ENCODE measurements at places on chromosomes 16 and 17. TPM values are rescaled to one million over a fixed set of nuclear protein-coding genes. Genes with fewer than 3 reads are reported as not detected.

The PAM16 gene
- 53.7 TPM for total RNA-seq

The ITGAX gene
- 1.4 TPM for total RNA-seq

The WDR59 gene
- 97.7 TPM for total RNA-seq

The SLC4A1 gene
- total RNA-seq = not detected

The ABI3 gene
- total RNA-seq = 20.1 TPM

The HS3ST2 gene
- not detected for total RNA-seq

The C16orf96 gene
- 0.30 TPM for total RNA-seq

The MMD gene
- total RNA-seq = 14.7 TPM

The USP6 gene
- 0.09 TPM for total RNA-seq

The HEATR3 gene
- total RNA-seq = 26.1 TPM

DNA sequence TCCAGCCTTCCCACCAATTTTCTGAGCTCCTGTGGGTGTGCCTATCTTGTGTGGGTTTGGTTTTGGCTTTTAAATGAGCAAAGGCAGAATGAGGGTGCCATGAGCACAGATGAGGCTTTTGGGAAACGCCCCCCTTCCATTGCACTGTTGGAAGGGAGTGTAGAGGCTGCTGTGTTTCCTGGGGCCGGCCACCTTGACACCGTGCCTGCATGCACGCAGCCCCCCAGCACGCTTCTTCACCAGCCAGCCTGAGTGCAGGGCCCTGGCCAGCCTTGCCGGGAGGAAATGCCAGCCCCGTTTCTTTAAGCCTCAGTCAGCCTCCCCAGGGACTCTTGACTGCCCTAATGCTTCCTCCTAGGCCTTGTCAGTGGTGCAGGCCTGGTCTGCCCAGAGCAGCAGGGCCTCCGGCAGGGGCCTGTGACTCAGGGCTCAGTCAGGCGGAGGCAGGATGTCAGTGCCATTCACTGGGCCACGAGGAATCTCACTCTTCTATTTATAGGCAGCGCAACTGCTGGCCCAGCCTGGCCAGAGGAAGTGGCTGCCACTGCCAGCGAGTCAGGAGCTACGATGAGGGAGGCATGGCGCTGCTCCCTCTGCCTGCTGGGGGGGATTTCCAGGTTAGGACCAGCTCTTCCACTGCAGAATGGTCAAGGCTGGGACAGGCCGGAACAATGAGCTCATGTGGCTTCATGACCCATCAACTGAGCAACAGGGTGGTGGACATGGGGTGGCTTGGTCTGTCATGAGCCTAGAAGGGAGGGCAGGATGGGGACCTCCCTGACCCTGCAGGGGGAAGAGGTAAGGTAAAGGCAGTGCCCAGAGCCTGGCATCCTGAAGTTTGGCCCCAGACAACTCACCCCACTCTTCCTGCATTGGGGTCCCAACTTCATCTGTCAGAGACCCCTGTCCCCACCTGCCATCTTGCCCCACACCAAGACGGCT is 205.2 kb downstream of the RAB11FIP4 start:
- no peaks in the 10 kb centered on the region for H3K4me1 ChIP-seq
- no peaks in the 10 kb centered on the region for H3K36me3 ChIP-seq
- no peak for DNase-seq
- H3K27me3 ChIP-seq = no peaks in the 10 kb centered on the region
- no peak overlapping the region for H3K4me3 ChIP-seq
- H3K27ac ChIP-seq = no peak overlapping the region

GRCh38 chr16:24930440-24930839 is 84.7 kb downstream of the SLC5A11 start:
- H3K27ac ChIP-seq = no peak overlapping the region
- H3K4me3 ChIP-seq = no peak overlapping the region
- no peaks in the 10 kb centered on the region for H3K27me3 ChIP-seq
- H3K4me1 ChIP-seq = no peaks in the 10 kb centered on the region
- peaks cover 69% of the 10 kb centered on the region for H3K36me3 ChIP-seq

DNA sequence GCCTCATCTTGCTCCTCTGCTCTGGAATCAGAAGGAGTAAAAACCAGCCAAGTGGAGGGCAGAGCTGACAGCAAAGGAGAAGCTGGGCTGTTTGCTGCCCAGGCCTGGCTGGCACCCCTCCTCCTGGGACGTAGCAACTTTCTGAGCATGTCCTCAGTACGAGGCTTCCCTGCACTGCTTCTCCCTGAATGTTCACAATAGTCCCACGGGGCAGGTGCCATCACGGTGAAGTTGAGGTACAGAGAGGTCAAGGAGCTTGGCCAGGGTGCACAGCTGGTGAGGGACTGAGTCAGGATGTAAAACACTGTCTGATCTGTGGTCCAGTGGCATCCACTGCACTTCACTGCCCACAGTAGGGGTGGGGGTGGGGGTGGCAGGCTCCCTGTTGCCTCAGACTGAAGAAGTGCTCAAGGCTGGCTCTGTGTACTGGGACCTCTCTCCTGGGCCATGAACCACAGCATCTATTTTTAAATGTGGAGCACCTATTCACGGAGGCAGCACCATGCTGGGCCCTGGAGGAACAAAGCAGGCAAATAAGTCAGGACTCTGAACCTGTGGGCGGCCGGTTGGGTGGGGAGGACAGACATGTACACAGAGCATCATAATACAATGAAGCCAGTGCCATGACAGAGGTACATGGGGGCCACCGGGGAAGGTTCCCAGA is 369.5 kb downstream of the SEC14L1 start:
- H3K27ac ChIP-seq = no peak overlapping the region
- no peak overlapping the region for H3K4me3 ChIP-seq
- H3K4me1 ChIP-seq = no peaks in the 10 kb centered on the region

DNA sequence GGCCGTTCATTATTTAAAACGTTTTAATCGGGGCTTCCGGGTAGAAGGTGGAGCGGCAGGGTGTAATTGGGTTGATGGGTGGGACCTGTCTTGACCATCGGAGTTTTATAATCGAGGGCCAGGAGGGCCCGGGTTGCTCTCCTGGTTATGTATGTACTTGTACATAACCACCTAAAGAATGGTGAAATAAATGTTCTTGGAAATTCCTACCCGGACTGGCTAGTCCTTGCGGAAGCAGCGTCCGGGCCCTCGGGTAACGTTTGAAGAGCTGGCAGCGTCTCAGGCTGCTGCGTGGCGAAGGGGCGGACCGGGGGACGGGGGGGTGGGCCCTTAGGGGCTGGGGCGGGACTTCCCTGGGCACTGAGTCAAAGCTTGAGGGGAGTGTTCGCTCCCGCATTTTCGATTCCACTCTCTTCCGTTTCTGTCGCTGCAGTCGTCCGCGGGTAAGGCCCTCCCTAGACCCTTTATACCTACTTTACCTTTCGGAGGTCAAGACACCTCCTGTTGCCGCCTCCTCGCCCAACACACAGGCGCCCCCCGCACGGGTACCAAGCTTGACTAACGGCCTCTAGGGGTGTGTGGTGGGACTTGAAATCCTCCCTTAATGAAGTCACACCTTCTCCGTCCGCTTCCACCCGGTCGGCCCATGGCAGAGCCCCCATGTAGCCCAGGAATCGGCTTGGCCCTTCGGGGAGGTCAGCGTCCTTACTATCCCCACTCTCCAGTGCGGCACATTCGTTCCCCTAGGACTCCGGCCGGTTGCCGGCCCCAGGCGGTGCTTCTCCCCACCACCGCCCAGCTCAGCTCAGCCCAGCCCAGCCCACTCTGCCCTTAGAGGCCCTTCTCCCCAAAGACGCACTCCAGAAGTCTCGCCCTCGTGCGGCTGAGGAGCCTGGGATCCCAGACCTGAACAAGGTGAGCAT is at the start of gene TMEM106A:
TSS of gene TMEM106A (plus strand) at position 396 of the 923 bp plus-strand sequence. CDS start 1,167 bp downstream, outside the sequence.
- peaks cover 3% of the 10 kb centered on the region for H3K36me3 ChIP-seq
- H3K4me1 ChIP-seq = peaks cover 18% of the 10 kb centered on the region
- peak within 1 kb of the TSS; percentile 80 for H3K4me3 ChIP-seq
- peak; percentile 66 for DNase-seq
- no peaks in the 10 kb centered on the region for H3K27me3 ChIP-seq
- H3K27ac ChIP-seq = peak within 1 kb of the TSS; percentile 84

- no peak overlapping the region for H3K4me3 ChIP-seq
- no peak for DNase-seq
- H3K4me1 ChIP-seq = no peaks in the 10 kb centered on the region
Observed at GRCh38 chr16:62585041-62585545, 548.9 kb upstream of the CDH8 start.

DNA sequence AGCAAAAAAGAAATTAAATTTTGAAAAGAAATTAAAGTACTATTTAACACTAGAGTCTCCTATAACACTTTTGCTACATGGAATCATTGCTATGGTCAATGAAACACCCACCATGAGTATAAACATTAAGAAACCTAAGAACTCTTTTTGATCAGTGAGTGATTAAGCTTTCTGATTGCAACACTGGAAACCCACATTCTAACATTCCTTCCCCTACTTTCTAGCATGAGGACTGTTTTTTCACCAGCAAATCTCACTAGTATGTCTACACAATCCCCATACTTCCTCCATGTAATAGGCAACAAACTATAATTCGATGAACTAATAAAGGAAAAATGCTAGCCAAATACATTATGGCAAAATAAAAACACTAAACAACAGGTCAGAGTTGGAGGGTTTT is 54.7 kb downstream of the SKAP1 start:
- no peak overlapping the region for H3K4me3 ChIP-seq
- H3K4me1 ChIP-seq = no peaks in the 10 kb centered on the region
- DNase-seq = no peak

- no peaks in the 10 kb centered on the region for H3K4me1 ChIP-seq
- H3K36me3 ChIP-seq = no peaks in the 10 kb centered on the region
- no peak overlapping the region for H3K4me3 ChIP-seq
- no peaks in the 10 kb centered on the region for H3K27me3 ChIP-seq
Observed at GRCh38 chr17:61000911-61001310, 323.3 kb downstream of the BCAS3 start.

- DNase-seq = no peak
- no peaks in the 10 kb centered on the region for H3K27me3 ChIP-seq
- H3K27ac ChIP-seq = no peak overlapping the region
- no peak overlapping the region for H3K4me3 ChIP-seq
- H3K36me3 ChIP-seq = no peaks in the 10 kb centered on the region
Observed at GRCh38 chr17:28018439-28019070, 23.9 kb upstream of the NLK start.

- H3K27me3 ChIP-seq = no peaks in the 10 kb centered on the region
- DNase-seq = no peak
- H3K36me3 ChIP-seq = no peaks in the 10 kb centered on the region
- no peak overlapping the region for H3K27ac ChIP-seq
Observed at GRCh38 chr17:56096026-56096810, 57.1 kb upstream of the ANKFN1 start.

GRCh38 chr17:78789663-78790181 is 7.6 kb upstream of the CYTH1 start:
- peaks cover 91% of the 10 kb centered on the region for H3K4me1 ChIP-seq
- no peaks in the 10 kb centered on the region for H3K27me3 ChIP-seq
- peak overlapping the region; percentile 73 for H3K27ac ChIP-seq
- DNase-seq = peak; percentile 81
- peaks cover 10% of the 10 kb centered on the region for H3K36me3 ChIP-seq
- H3K4me3 ChIP-seq = no peak overlapping the region

- peaks cover 38% of the 10 kb centered on the region for H3K36me3 ChIP-seq
- no peaks in the 10 kb centered on the region for H3K27me3 ChIP-seq
- peaks cover 48% of the 10 kb centered on the region for H3K4me1 ChIP-seq
- DNase-seq = no peak
- no peak overlapping the region for H3K4me3 ChIP-seq
Observed at GRCh38 chr17:2071024-2071385, 16.1 kb downstream of the HIC1 start.

- peaks cover 10% of the 10 kb centered on the region for H3K36me3 ChIP-seq
- no peaks in the 10 kb centered on the region for H3K4me1 ChIP-seq
- no peaks in the 10 kb centered on the region for H3K27me3 ChIP-seq
- DNase-seq = no peak
Observed at GRCh38 chr16:69917739-69918138, 33.4 kb upstream of the CLEC18A start.
